AG20443 (cell line): ENCODE measurements at places on chromosomes 1 and 21.

- DNase-seq = no peak
Observed at GRCh38 chr1:171868217-171868803, 27.0 kb downstream of the DNM3 start.

GRCh38 chr1:24206083-24206464 is 19.0 kb upstream of the IFNLR1 start:
- DNase-seq = no peak

DNA sequence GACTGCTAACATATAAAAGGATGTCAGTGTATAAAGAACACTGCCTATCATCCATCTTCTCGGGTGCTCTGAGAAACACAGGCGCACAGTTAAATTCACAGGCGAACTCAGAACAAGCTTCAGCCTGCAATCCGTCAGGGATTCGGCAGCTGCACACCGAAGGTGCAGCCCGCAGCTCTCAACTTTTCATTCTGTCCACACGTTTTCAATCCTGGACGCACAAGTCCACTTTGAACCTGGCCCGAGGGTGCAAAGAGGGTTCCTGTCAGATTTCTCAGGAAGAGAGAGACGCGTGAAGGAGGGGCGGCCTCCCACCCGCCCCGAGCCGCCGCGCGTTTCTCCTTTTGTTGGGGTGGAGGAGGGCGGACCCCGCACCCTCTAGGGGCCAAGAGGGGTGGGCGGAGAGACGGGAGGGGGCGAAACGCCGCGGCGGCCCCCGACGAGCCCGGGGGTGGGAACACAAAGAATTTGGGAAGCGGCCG is 724 bp downstream of the DOCK7 start:
- DNase-seq = peak; percentile 31

DNA sequence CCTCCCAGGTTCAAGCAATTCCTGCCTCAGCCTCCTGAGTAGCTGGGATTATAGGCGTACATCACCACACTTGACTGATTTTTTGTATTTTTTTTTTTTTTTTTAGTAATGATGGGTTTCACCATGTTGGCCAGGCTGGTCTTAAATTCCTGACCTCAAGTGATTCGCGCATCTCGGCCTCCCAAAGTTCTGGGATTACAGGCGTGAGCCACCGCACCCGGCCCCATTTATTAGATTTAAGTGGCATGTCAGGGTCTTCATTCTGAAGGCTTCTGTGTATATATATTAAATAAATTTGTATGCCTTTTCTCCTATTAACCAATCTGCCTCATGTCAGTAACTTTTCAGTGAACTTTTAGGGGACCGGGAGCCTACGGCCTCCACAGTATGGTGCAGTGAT is 6.0 kb upstream of the CLIC4 start:
- DNase-seq = no peak

- DNase-seq = peak; percentile 80
Observed at GRCh38 chr1:2279210-2279639, 51.1 kb downstream of the SKI start.

DNA sequence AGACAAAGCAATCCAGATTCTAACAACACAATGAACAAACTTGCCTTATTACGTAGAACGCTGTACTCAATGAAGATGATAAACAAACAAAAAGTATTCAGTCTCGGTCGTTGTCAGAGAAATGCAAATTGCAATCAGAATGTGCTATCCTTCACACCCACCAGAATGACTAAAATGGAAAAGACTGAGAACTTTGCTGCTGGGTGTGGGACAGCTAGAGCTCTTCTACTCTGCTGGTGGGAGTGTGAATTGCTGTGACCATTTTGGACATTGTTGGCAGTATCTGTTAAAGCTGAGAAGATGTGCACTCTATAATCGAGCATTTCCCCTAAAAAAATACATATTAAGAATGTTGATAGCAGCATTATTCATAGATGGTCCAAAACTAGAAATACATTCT is 111.4 kb downstream of the PEX14 start:
- DNase-seq = no peak

- DNase-seq = peak; percentile 64
Observed at GRCh38 chr1:33985656-33986055, 121.8 kb downstream of the HMGB4 start.

DNA sequence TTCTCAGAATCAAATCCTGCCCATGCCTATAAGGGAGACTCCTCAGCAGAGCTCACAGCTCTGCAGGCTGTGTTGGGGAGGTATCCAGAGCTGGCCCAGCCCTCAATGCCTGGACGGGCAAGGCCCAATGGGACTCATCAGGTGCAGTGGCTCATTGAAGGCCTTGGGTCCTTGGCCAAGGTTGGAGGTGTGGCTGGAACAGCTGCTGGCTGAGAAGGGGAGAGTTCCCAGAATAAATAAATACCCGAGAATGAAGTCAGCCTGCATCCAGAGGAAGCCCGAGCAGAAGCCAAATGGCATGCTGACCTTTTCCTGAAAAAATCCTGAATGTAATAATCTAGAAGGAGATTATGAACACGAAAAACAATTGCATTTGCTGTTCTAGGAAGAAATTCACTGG is 25.2 kb upstream of the IKBKE start:
- DNase-seq = peak; percentile 65
